Activated naive CD8-positive, alpha-beta T cell treated with anti-CD3 and anti-CD28 coated beads, Interleukin-2, amount 10 ng/mL, durations not matched to agents 7 days and 5 days (primary cell): ENCODE measurements at places on chromosomes 7 and 10. TPM values are rescaled to one million over a fixed set of nuclear protein-coding genes. Genes with fewer than 3 reads are reported as not detected.

GRCh38 chr10:4470231-4470835 lies 355.7 kb upstream of the AKR1E2 start:
- no peak for DNase-seq
- H3K27ac ChIP-seq, result no peak overlapping the region
- H3K27me3 ChIP-seq, result peaks cover 37% of the 10 kb centered on the region
- H3K36me3 ChIP-seq, result no peaks in the 10 kb centered on the region
- no peak overlapping the region for H3K4me3 ChIP-seq

DNA sequence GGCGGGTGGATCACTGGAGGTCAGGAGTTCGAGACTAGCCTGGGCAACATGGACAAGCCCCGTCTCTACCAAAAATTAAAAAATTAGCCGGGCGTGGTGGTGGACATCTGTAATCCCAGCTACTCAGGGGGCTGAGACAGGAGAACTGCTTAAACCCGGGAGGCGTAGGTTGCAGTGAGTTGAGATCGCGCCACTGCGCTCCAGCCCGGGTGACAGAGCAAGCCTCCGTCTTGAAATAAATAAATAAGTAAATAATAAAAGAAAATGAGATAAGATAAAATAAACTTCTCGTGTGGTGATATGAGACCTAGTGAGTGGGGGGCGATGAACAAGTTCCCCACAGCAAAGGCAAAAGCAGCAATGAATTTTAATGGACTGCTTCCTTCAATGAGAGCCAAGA lies 33.6 kb upstream of the LMTK2 start:
- no peaks in the 10 kb centered on the region for H3K36me3 ChIP-seq
- H3K4me3 ChIP-seq, result no peak overlapping the region
- H3K4me1 ChIP-seq, result no peaks in the 10 kb centered on the region
- DNase-seq, result no peak
- no peak overlapping the region for H3K27ac ChIP-seq

The LRGUK gene
- 0.39 TPM for total RNA-seq

- no peak overlapping the region for H3K27ac ChIP-seq
- H3K36me3 ChIP-seq, result no peaks in the 10 kb centered on the region
- H3K4me3 ChIP-seq, result no peak overlapping the region
- no peaks in the 10 kb centered on the region for H3K4me1 ChIP-seq
- peaks cover 23% of the 10 kb centered on the region for H3K27me3 ChIP-seq
Measured at GRCh38 chr7:29734246-29734731, 72.0 kb upstream of the WIPF3 start.

- H3K27ac ChIP-seq, result no peak overlapping the region
- no peaks in the 10 kb centered on the region for H3K36me3 ChIP-seq
- H3K4me3 ChIP-seq, result no peak overlapping the region
- DNase-seq, result no peak
- H3K27me3 ChIP-seq, result peaks cover 1% of the 10 kb centered on the region
Measured at GRCh38 chr7:1725766-1726630, 55.9 kb downstream of the ELFN1 start.

DNA sequence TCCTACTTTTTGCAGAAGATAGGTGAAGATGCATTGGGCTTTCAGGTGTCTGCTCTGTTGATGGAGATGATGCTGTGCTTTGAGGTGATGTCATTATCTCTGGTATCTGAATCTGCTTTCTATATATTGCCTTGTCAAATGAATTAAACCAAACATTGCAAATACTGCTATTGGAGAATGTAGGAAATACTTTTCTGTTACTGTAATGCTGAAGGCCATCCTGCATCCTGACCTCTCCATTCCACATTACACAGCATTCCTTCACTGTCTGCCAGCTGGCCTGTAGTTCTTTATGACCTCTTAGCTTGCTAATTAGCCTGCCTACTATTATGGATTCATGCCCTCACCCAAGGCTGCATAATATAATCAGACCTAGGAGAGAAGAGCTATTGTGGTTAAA lies 73.2 kb downstream of the VCL start:
- no peak overlapping the region for H3K4me3 ChIP-seq
- DNase-seq, result no peak
- H3K27ac ChIP-seq, result no peak overlapping the region
- no peaks in the 10 kb centered on the region for H3K4me1 ChIP-seq

- H3K4me1 ChIP-seq, result no peaks in the 10 kb centered on the region
- no peak overlapping the region for H3K27ac ChIP-seq
- H3K36me3 ChIP-seq, result peaks cover 2% of the 10 kb centered on the region
- no peaks in the 10 kb centered on the region for H3K27me3 ChIP-seq
- DNase-seq, result no peak
Measured at GRCh38 chr10:72812753-72813430, 80.6 kb upstream of the OIT3 start.

GRCh38 chr10:91860885-91861284 lies 48.4 kb downstream of the FGFBP3 start:
- H3K27ac ChIP-seq, result no peak overlapping the region
- no peak overlapping the region for H3K4me3 ChIP-seq
- no peaks in the 10 kb centered on the region for H3K27me3 ChIP-seq
- no peaks in the 10 kb centered on the region for H3K4me1 ChIP-seq

DNA sequence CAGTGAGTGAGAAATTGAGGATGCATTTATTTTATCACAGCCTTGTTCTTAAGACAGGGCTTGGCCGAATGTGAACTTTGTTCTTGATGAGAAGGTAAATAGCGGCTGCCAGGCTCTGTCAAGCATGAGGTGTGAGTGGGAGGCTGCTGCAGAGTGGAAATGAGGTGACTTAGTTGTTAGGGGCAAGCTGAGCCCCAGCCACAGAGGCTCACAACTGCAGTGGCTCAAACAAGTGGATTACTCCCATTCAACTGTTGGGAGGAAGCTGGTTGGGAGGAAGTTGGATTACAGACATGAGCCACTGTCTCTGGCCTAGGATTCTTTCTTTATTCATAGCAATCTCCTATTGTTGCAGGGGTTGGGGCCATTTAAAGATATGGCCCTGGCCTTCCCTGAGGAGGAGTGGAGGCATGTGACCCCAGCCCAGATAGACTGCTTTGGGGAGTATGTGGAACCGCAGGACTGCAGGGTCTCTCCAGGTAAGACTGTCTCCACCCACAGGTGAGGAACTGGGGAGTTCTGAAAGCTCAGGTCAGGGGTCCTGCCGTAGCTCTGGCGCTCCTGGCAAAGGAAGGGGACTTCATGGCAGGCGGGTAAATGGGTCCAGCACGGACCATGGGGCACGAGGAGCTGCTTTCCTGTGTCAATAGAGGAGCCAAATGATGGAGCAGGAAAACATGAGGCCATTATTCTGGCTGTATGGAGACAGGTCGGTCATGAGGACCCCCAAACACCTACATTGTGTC lies 7.1 kb downstream of the ZSCAN25 start:
- peaks cover 56% of the 10 kb centered on the region for H3K4me1 ChIP-seq
- peak overlapping the region; percentile 86 for H3K4me3 ChIP-seq
- peak overlapping the region; percentile 99 for H3K27ac ChIP-seq
- DNase-seq, result peak; percentile 55
- H3K36me3 ChIP-seq, result peaks cover 69% of the 10 kb centered on the region
- no peaks in the 10 kb centered on the region for H3K27me3 ChIP-seq

The ERVW-1 gene
- total RNA-seq, result not detected

DNA sequence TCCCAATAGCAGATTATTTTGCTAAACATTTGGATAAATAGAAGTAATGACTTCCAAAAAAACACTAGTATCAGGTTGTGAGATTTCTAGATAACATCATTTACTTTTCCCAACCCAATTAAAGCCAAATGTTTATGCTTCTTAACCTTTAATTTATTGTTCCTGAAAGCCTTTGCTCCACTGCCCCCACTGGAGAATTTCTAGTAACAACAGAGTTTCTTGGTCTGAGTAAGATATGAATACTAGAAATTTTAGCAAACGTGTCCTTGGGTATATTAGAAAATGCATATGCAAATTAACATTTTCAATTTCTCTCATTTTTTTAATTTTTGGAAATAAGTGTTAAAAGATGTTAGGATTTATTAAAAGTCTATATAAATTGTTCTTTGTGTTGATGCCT lies 958.0 kb upstream of the PHF14 start:
- DNase-seq, result no peak
- H3K4me3 ChIP-seq, result no peak overlapping the region
- H3K27ac ChIP-seq, result no peak overlapping the region
- no peaks in the 10 kb centered on the region for H3K27me3 ChIP-seq
- no peaks in the 10 kb centered on the region for H3K36me3 ChIP-seq

The PRSS37 gene
- total RNA-seq, result not detected

GRCh38 chr10:61173450-61173849 lies 229.5 kb upstream of the RHOBTB1 start:
- no peak overlapping the region for H3K27ac ChIP-seq
- H3K27me3 ChIP-seq, result no peaks in the 10 kb centered on the region
- H3K4me3 ChIP-seq, result no peak overlapping the region
- H3K36me3 ChIP-seq, result no peaks in the 10 kb centered on the region
- H3K4me1 ChIP-seq, result no peaks in the 10 kb centered on the region
- no peak for DNase-seq

The AFAP1L2 gene
- total RNA-seq, result 3.8 TPM

DNA sequence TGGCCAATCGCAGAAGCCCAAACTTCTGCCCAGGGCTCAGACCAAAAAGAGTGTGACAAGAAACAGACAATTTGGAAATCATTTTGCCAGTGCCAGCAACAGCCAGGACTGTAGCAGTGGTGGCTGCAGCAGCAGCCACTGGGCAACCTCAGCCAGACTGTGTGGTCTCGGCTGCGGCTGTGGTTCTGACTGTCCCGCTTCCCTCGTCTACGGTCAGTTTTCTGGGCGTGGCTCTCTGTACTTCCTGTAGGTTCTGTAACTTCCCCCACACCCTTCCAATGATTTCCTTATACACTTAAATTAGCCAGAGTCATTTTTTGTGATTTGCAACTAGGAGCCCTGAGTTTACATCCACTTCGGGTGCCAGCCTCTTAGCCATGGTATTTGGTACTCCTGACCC lies 39.9 kb downstream of the CYTH3 start:
- H3K36me3 ChIP-seq, result no peaks in the 10 kb centered on the region
- H3K27me3 ChIP-seq, result peaks cover 21% of the 10 kb centered on the region
- peaks cover 29% of the 10 kb centered on the region for H3K4me1 ChIP-seq

- H3K27ac ChIP-seq, result no peak overlapping the region
- H3K4me3 ChIP-seq, result no peak overlapping the region
- H3K27me3 ChIP-seq, result no peaks in the 10 kb centered on the region
- no peaks in the 10 kb centered on the region for H3K4me1 ChIP-seq
- peaks cover 6% of the 10 kb centered on the region for H3K36me3 ChIP-seq
Measured at GRCh38 chr7:105178928-105179541, 165.0 kb downstream of the KMT2E start.

The C10orf67 gene
- 0.20 TPM for total RNA-seq

DNA sequence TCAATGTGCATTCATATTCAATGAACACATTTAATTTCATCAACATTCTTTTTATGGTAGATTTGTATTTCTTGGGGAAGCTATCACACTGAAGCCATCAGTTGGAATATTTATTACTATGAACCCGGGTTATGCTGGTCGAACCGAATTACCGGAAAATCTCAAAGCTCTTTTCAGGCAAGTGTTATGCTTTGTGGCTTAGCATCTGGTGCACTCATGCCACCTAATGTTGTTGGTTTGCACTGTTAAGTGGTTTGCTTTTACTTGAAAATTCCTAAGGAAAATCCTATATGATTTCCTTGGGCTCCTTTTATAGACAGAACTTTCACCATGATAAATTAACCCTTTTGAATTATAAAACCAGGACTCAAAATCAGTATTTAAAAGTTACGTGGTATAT lies 147.9 kb downstream of the DNAH11 start:
- no peak for DNase-seq
- H3K36me3 ChIP-seq, result no peaks in the 10 kb centered on the region
- H3K27me3 ChIP-seq, result no peaks in the 10 kb centered on the region

DNA sequence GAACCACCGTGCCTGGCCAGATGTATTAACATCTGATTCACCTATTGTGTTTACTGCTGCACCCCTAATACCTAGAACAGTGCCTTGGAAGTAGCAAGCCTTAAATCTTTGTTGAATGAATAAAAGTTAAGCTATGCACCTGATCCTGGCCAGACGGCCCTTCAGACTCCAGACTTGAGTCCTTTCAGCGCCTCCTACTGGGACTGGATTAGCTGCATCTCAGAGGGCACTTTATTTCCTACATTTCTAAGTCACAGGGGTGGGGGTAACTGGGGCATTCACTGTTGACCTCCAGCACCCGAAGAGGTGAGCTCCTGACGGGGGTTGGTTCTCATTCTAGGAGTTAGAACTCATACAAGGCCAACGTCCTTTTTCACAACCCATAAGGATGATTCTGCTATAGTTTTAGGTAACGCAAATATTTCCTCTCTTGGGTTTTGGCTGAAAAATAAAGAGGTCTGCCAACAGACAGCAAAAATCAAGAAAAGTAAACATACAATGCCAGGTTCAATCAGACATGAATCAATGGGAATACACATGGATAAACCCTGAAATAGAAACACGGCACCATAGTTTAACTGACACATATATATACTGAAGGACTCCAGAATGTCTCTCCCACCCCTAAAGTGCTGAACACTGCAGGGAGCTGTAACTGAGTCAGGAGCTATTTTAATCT lies 48.0 kb upstream of the DLG5 start:
- H3K36me3 ChIP-seq, result peaks cover 7% of the 10 kb centered on the region
- H3K4me1 ChIP-seq, result peaks cover 10% of the 10 kb centered on the region
- no peaks in the 10 kb centered on the region for H3K27me3 ChIP-seq
- no peak for DNase-seq

The UPK3BL2 gene
- 20.7 TPM for total RNA-seq

The CRTAC1 gene
- total RNA-seq, result not detected

DNA sequence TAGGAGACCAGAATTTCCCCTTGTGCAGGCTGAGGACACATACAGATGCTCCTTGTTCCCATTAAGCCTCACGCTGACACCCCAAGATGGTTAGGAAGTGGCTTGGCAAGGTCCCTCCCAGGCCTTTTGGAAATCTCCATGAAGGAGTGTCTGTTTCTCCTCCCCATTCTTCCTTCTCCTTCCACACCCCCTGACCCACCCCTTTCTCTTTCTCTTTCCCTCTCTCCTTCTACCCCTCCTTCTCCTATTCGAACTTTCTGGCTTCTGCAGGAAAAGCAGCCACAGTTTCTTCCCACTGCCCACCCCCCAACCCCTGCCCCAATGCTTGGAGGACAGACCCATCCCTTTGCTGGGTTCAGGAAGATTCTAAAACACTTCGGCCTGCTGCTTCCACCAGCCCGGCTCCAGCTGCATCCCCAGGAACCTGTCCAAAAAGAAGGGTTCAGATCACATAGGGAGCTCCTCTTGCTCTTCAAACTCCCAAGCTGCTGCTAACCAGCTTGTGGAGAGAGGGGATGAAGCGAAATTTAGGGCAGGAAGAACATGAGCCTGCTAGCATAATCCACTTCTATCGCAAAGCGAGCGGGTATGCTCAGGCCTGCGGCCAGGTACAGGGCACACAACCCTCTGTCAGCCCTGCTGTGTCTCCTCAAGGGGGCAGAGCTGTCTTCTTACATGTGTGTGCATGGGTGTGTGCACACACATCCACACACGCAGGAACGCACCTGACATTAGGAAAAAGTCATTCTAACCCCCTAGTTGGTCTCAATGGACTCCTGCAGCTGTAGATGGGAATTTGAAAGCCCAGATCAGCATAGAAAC lies 80.4 kb downstream of the PPP1R3C start:
- DNase-seq, result no peak
- no peaks in the 10 kb centered on the region for H3K4me1 ChIP-seq
- peaks cover 8% of the 10 kb centered on the region for H3K27me3 ChIP-seq
- H3K36me3 ChIP-seq, result no peaks in the 10 kb centered on the region
- no peak overlapping the region for H3K27ac ChIP-seq
- H3K4me3 ChIP-seq, result no peak overlapping the region

The ARL5B gene
- 11.8 TPM for total RNA-seq

GRCh38 chr10:36591436-36591835 lies 534.0 kb upstream of the ANKRD30A start:
- DNase-seq, result no peak
